ENCODE measurements at places on chromosomes 11 and 22.

DNA sequence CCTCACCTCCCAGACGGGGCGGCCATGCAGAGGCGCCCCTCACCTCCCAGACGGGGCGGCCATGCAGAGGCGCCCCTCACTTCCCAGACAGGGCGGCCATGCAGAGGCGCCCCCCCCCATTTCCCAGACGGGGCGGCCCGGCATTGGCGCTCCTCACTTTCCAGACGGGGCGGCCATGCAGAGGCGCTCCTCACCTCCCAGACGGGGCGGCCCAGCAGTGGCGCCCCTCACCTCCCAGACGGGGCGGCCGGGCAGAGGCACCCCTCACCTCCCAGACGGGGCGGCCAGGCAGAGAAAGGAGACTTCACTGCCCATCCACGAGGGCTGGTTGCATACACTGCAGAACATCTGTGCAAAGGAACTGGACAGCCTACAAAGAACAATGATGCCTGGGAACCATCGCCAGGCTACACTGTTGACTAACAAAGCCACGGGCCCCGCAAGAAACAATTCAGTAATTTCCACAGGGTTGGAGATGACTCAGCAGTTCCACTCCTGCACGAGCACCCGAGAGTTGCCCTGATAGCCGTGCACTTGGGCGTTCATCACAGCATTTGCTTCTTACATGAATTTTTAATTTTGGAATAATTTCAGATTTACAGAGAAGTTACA, 58.7 kb downstream of the CTTN start:
- DNase-seq: no peak

DNA sequence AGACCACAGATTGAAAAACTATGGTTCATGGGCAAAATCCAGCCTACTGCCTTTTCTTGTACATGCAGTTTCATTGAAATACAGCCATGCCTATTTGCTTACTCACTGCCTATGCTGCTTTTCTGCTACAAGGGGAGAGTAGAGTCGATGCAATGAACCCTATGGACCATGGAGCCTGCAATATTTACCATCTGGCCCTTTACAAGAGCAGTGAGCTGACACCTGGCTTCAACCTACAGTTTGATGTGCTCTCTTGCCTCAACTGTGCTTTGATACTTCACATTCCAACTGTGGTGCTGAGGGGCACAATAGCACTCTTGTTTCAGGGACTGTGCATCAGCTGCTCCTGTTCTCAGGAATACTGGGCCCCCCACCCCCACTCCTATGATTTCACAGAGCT, 239.5 kb upstream of the SORL1-AS1 start:
- no peak for DNase-seq

DNA sequence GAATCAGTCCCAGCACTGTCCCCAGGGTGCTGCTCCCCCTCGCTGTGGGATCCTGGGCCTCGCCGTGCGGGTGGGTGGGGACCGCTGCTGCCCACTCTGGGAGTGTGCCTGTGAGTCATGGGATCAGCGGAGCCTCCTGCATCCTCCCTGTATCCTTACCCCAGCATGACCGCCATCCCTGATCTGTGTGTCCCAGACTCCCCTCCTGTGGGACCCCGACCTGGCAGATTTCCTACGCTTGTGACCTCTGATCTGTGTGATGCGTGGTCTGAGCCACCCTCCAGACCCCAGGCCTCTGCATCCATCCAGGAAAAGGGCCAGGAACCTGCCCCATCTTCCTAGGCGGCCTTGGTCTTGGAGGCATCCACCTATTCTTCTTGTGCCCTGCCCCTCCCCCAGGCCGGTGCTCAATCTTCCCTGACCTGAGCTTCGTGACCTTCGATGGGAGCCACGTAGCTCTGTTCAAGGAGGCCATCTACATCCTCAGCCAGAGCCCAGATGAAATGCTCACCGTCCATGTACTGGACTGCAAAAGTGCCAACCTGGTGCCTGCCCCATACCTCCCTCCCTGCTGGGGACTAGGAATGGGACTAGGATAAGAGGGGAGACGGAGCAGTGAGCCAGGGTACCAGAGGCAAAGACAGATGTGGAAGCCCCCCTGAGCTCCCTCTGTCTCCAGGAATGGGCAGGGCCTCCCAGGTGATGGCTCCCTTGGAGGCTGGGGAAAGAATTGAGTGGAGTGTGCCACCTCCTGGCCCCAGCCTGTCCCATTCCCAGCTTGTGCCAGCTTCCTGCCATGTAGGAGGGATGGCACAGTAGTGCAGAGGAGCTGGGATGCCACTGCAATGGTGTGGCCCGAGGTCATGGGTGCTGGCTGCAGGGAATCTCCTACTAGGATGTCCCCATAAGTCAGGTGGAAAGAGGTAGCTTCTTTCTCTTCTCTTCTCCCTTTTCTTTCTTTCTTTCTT, 65.4 kb downstream of the OTOG start:
- DNase-seq: no peak

- DNase-seq: no peak
Observed at GRCh38 chr11:131913267-131913666, 542.9 kb downstream of the NTM start.

- DNase-seq: peak; percentile 68
Observed at GRCh38 chr11:72781313-72782080, 12.3 kb downstream of the STARD10 start.

DNA sequence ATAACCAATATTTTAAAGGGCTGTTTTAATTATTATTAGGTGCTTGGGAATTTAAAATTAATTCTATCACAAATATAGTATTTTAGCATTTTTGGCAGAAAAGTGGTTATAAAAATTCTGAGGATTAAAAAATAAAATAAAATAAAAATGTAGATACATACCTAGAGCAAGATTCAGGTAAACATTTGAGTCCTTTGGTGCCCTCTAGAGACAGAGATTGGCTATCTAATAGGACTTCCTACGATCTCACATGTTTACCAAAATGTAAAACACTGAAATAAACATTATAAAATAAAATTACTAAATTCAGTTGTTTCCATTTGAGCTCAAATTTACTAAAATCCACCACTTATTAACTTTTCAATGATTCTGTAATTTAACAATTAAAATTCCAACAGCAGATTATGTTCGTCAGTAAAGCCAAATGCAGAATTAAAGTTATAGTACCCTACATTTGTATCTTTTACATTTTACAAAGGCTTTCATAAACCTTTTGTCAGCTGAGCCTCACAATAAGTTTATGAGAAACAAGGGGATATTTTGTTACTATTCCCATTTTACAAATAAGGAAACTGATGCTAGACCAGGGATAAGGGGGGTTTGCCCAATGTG, 27.7 kb downstream of the SLC36A4 start:
- DNase-seq: no peak

DNA sequence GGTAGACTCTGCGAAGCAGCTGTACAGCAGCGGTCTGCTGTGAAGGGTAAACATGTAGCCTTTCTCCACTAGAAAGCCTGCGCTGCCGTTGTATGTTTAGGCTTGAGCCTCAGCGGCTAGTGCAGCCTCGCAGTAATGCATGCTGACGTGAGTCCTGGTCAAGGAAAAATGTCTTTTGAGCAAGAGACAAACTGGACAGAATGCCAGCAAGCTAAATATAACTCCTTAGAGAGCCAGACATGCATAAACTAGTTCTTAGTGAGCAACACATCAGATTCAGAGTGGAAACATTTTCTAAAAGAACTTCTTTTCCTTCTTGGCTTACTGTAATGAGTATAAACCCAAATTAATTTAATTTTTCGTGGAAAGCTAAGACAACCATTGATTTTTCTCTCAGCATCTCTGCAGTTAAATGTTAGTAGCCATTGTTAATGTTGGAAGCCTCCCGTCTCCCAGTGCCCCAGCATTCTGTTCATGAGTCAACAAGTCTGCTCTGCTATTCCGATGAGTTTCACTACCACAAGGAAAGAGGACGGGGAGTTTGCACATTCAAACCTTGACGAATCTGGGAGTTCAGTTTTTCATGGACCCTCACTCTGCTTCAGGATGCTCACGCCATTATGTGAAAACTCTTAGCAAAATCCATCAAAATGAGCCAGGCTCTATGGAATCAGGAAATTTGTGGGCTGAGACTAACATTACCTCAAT, 51.4 kb downstream of the JAM3 start:
- no peak for DNase-seq

DNA sequence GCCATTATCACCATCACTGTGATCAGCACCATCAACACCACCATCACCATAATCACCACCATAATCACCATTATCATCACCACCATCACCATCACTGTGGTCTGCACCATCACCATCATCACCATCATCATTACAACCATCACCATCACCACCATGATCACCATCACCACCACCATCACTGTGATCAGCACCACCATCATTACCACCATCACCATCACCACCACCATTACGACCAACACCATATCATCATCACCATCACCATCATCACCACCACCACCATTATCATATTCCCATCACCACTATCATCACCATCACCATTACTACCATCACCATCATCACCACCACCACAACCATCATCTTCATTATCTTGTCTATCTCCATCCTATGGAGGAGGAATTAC, 125.2 kb downstream of the PHF21B start:
- DNase-seq: no peak

DNA sequence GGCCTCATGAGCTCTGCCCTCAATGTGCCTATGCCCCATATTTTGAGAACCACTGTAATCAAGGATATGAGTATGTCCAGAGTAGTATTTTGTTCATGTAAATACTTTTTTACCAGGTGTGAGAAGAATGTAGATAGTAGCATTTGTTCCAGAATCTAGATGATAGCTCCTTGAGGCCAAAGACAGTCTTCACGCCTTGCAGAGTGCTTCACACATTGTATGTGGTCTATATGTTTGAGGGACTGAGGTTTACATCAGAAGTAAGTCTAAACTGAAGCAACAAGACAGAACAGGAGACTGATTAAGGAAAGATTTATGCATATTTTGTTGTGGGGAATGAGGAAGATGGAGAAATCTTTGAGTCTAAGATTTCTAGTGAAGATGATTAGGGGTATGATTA, 12.5 kb downstream of the CEP57 start:
- no peak for DNase-seq

GRCh38 chr11:78022397-78023396, at the start of gene KCTD14:
Gene KCTD14, minus strand, starts transcription at chr11:78023276. Its CDS starts 27 bp downstream, at chr11:78023249.
- no peak for DNase-seq

DNA sequence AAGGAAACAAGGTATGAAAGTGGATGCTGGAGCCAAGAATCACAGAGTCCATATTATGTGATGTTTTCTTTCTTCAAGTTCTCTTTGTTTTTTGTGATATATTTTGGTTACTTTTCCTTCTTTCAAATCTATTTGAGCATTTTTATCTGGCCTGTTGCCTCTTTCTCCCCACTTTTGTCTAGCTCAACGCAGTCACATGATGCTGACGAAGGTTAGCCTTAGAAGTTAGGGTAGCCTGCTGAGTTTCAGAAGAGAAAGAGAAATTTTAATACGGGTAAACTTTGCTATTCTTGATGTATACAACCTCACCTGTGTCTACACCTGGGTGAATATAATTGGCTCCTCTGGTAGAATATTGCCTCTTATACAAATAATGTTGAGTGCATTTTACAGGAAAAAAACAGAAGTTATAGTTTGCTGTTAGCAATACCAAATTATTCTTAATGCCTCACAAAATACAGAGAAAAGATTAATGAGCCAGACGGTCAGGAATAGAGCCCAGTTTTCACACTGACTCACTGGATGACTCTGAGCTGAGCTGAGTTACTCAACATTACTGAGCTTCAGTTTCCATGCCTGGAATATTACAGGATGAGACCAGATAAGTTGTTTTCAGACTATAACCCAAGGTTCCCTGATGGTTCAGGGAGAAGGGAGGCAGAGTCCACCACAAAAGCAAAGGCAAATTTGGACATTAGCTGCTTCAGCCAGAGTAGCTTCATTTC, 161.6 kb upstream of the BDNF start:
- DNase-seq: no peak

- no peak for DNase-seq
Observed at GRCh38 chr11:43923406-43924111, 18.9 kb upstream of the C11orf96 start.

GRCh38 chr11:11532574-11532973, 89.2 kb downstream of the GALNT18 start:
- DNase-seq: no peak

DNA sequence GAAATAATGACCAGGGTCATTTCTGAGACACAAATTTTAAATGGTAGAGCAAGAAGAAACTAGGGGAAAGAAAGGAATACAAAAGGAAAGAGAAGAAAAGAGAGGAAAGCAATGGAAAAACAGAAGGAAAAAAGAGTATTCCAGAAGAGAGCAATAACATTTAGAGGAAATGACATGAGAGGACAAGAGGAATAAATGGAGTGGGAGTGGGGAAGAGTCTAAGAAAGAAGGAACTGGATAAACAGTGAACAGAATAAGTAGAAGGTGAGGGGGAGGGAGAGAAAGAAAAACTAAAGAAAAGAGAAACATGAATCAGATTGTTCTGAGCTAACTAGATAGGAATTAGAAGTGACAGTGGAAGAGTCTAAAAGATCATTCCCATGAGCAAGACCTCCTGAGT, 28.4 kb downstream of the PRDM10 start:
- no peak for DNase-seq

- no peak for DNase-seq
Observed at GRCh38 chr22:22203048-22203971, 41.3 kb upstream of the VPREB1 start.

DNA sequence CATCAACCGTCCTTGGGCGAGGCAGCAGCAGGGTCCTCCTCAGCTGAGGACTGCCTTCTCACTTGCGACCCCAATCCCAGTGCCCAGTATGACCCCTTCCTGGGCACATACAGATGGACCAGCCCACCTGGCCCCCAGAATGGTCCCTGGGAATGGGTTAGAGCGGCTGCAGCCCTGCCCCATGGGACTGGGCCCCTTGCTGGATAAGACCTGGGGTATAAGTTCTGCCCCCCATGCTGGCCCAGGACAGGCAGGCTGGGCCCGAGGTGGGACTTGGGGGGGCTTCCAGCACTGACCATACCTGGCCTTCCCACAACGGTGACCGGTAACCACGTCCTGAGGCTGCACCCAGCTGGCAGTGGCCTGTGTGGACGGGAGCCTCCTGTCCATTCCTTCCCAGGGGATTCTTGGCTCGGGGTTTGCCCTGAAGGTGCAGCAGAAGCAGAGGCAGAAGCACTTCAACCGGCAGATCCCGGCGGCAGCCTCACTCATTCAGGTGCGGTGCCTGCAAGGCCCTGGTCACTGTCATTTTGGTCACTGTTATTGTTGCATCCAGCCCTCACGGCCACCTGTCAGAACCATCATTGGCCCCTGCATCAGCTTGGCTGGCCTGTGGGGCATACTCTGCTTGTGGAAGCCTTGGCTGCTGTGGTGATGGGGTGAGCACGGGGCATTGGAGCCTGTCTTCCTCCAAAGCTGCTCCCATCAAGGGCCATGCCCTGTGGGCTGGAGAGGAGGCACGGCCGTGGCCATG, 114.8 kb downstream of the KCNQ1OT1 start:
- DNase-seq: no peak
